ENCODE measurements at places on chromosomes 2 and 18.

GRCh38 chr18:57624988-57625387 lies 3.4 kb upstream of the NARS1 start:
- no peak for DNase-seq

DNA sequence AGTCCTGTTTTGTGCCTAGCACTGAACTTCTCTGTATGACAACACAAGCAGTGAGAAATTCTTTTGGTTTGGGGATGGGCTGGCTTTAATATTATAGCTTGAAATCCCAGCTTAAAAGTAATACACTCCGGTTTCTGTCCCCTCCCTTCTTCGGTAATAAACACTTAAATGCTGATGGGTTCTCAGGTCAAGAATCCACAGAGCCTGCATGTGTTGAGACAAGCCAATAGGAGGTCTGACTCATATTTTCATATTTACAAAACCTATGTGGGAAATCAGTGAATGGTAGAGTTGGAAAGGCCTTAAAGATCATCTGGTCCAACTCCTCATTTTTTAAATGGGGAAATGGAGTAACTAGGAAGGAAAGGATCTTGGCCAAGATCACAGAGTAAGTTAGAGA lies 47.5 kb downstream of the VSNL1 start:
- DNase-seq, result no peak

DNA sequence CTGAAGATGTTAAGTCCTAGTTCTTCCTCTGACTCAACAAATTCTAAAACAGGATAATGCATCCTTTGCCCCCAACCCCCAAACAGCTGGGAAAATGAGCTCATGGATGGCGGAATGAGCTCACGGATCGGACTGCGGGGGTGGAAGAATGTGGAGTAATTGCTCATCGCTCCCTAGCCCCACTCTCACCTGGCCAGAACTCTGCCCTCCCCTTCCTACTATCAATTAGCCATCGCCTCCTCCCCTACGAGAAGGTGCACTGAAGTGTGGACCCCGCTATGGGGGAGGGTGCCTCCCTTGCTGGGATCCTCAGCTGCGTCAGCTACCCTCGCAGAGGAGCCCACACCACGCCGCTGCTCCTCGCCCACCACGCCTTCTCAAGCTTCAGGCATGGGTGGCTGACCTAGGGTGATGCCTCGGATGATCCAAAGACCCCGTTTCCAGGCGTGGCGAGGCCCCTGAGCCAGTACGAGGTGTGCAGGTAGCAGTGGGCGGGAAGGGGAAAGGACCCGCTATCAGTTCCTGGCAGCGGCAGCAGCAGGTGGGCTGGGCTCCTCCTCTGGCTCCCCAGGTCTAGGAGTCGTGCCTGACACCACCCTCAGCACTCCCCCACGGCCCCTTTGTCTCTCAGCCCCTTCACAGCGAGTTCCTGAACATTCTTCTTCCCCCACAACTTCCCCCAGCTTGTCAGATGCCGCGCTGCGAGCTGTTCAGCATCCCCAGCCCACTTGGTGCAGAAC lies 82.1 kb upstream of the POMC start:
- DNase-seq, result no peak

DNA sequence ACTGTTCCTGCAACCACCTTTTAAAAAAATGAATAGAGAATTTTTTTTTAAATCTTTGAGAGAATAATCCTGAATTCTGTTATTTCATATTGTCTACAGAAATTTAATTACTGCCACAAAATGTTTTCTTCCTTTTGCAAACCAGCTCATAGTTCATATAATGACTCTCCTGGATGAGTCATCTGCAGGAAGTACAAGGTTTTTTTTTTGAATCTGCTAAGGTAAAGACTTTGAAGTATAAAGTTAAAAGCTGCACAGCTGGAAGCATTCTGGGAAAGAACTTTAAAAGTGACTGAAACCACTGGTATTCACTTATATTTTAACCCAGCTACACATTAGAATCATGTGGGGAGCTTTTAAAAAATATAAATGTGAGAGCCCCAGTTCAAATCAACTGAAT lies 25.4 kb downstream of the SESTD1 start:
- no peak for DNase-seq

GRCh38 chr2:168849610-168850009 lies 40.6 kb downstream of the SPC25 start:
- DNase-seq, result peak; percentile 28

DNA sequence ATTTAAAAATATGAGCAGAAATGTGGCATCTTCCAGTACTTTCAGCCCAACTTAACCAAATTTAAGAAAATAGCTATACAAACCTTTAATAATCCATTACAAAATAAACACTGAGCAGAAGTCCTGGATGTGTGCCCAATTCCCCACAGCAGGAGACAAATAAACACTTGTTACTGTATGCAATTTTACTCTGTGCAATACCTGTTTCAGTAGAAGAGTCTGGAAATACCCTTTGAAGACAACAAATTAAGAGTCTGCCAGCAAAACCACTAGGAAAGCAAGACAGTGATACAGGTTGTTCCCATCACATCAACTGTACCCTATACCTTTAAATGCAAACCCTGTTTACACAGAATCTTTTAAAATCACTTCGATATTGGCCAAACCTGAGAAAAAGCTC lies 41.4 kb upstream of the RNU4ATAC start:
- DNase-seq, result peak; percentile 78

GRCh38 chr18:57801761-57802212 lies 1.3 kb downstream of the ATP8B1 start:
- no peak for DNase-seq

DNA sequence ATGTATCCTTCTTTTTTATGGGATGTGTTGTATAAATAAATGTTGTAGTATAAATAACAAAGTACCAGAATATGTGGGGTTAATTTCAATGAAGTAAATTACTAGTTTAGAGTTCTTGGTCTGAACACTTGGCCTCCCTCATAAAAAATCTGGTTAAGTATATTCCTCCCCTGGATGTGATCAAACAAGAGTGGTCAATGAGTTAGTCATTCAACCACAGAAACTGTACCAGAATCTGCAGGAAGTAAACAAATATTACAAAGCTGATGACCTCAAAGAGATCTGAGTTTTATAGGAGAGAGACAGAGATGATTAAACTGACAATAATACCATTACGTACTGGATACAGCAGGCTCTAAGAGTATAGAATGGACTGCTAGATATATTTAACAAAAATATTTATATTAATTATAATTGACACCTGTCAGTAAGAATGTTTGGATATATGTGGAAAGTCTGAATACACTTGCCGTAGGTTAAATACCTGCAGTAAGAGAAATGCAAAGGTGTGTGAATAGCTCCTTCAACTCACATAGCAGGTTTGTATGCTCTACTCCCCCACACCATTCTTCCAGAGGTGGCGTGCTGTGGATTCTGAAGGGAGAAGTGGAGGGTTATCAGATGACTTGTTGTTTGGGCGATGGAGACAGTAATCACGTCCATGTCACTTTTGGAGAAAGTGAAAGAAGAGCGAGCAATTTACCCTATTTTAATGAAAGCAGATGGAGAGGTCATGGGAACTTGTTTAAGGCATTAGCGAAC lies 108.3 kb upstream of the LRATD1 start:
- DNase-seq, result no peak

- no peak for DNase-seq
Measured at GRCh38 chr18:40652321-40652720, 1302.7 kb upstream of the PIK3C3 start.

DNA sequence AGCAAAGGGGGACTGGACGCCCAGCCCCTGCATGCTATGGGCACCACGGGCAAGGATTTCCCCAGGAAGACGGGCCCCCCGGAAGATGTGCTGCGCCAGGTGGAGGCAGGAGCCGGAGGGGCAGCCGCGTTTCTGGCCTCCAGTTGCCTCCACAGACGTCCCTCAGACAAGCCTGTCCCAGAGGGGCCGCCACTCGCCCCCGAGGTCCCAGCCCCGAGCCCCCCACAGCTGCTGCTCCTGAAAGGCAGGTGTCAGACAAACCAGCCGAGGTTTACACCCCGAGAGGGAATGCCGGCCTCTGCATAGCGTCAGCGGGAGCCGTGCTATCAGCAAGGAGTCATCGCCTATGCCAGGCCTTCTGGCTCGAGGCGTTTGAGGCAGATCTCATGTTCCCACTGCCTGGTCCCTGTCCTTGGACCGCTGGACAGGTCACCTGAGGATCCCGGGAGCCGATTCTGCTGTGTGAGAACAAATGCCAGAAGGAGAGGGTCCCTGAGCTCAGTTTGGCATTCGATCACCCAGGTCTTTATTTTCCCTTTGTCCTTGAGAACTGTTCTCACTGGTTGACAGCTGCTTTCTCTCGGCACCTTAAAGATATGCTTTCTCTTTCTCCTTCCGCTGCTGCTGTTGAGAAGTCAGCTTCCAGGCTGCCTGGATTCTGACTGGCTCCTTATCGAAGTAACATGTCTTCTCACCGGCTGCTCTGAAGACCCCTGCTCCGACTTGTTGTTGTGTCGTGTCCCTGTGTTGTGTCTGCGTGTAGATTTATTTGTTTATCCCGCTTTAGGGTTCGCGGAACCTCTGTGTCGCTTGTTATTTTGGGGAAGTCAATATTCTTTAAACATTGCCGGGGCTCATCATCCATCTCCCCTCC lies 20.6 kb downstream of the CROCC2 start:
- DNase-seq, result no peak

GRCh38 chr2:99032786-99033185 lies 96.8 kb upstream of the CRACDL start:
- DNase-seq, result no peak

- no peak for DNase-seq
Measured at GRCh38 chr2:149596471-149596870, 8.9 kb upstream of the MMADHC start.

- no peak for DNase-seq
Measured at GRCh38 chr2:74768401-74768914, 65.5 kb upstream of the HK2 start.

GRCh38 chr2:213818436-213818835 lies 534.2 kb downstream of the SPAG16 start:
- DNase-seq, result no peak

DNA sequence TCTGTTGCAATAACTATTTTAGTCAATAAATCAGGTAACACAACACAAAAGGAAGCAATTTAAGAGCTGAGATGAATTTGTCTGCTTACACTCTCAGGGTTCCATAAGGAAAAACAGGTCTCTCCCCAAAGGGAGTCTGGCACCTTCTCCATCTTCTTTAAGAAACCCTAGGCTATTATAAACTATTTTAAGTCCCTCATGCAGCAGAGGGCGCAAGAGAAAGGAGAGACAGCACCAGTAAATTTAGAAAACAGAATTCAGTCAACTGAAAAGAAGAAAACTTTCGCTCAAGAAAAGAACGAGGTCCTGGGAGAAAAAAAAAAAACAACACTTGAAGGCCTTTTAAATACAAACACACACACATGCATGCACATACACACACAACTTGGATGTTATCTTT lies 19.1 kb downstream of the SULT1C4 start:
- no peak for DNase-seq

- no peak for DNase-seq
Measured at GRCh38 chr2:120871016-120871635, 135.5 kb downstream of the GLI2 start.

GRCh38 chr2:17748745-17749144 lies 4.9 kb downstream of the SMC6 start:
- DNase-seq, result no peak

- no peak for DNase-seq
Measured at GRCh38 chr2:181937473-181937872, 45.9 kb downstream of the ITPRID2 start.

DNA sequence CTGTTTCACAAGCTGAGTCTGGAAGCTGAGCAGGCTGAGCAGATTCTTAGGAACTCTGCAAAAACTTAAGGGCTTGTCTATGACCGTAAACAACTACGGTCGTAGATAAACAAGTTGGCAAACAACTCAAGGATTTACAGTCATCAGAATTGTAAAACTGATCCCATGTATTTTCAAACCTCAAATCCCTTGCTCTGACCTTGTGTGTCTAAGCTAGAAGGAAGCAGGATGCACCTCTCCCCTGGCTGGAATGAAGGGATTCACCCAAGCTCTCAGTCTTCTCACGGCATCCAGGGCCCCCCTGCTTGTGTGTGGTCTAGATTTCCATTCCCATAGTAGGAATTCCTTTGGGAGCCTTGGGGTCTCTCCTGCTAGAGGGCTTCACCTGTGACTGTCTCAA lies 12.4 kb upstream of the IL1RN start:
- DNase-seq, result no peak

GRCh38 chr2:163259489-163259888 lies 420.9 kb upstream of the KCNH7 start:
- no peak for DNase-seq

DNA sequence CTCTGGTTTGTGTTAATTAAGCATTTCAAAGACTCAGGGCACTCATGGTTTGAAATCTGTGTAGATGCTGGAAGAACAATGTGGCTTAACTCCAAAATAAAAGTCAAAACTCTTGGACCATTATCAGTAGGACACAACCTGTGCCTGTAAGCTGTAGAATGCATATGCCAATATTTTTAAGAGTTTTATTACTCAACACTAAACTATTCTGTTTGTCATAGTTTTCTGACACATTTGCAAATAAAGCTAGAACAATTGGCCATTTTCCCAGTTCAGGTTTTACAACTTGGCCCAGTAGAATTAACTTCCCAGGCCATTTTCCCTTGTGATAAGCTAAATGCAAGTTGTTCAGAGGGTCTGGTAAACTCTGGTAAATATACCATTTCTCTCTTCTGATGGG lies 713.1 kb downstream of the CBLN2 start:
- no peak for DNase-seq

DNA sequence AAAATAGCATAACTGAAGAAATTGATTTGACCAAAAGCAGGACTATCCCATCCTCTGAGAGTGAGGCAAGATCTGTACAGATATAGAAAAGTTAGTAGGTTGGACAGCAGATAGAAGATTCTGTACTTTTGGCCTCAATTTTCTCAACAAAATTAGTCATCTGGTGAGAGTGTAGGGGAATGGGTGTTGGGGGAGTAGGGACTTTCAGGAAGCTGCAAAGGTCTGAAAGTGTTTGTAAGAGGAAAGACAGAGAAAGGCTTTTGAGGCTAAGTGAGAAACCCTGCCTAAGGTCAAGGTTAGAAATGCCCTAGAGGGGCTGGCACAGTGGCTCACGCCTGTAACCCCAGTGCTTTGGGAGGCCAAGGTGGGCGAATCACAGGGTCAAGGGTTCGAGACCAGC lies 40.3 kb downstream of the DAPL1 start:
- DNase-seq, result no peak

DNA sequence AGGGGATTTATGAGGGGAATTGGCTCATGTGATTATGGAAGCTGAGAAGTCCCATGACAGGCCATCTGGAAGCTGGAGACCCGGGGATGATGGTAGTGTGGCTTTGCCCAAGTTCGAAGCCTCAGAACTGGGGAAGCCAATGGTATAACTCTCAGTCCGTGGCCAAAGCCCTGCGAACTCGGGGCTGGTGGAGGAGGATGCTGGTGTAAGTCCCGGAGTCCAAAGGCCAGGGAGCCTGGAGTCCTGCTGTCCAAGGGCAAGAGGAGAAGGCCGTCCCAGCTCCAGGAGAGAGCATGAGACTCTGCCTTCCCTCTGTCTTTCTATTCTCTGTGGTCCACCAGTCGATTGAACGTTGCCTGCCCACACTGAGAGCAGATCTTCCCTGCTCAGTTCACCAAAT lies 43.2 kb upstream of the CABLES1 start:
- no peak for DNase-seq

GRCh38 chr18:13895505-13896033 lies 19.8 kb downstream of the MC2R start:
- no peak for DNase-seq

Data from COR-L47 (cell line).